ENCODE measurements at places on chromosomes 4 and X.
A peak's percentile ranks its signal among the peaks of the same experiment; 100 is the strongest.

- DNase-seq, result peak; percentile 17
These were observed 4.2 kb downstream of the MID1 start for GRCh38 chrX:10615931-10616774.

- DNase-seq, result peak; percentile 9
These were observed 73.1 kb downstream of the QRFPR start for GRCh38 chr4:121307445-121308327.

GRCh38 chrX:46070421-46070820 lies 474.8 kb downstream of the ZNF674 start:
- DNase-seq, result no peak

- no peak for DNase-seq
These were observed 137.8 kb upstream of the NUDT6 start for GRCh38 chr4:123060039-123060770.

DNA sequence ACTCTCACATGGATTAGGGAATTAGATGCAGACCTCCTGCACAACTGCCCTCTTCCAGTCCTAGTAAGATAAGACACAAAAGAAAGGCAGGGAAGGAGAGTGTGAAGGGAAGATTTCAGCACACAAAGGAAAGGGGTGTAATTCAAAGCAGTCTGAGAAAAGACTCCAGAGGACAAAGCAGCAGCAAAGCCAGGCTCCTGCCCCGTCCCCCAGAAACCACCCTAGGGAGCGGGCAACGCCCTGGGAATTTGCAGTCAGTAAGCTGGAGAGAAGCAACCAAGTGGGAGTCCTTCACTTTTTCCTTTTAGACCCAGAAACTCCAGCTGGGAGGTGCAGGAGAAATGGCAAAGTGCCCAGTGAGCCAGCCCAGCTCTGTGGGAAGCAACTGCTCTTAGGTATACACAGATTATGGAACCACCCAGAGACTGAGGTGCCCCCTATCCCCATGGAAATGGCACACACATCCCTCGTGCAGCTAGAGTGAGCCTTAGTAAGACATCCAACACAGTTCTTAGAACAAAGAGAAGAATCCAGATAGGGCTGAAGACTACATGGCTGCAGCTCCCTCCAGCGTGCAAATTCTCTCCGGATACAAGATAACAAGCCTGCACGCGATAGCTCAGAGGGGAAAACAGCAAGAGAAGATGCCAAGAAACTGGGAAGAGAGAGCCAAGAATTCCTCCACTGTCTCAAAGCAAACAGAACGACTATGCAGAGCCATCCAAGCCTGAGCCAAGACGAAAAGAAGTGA lies 26.5 kb upstream of the IRAK1 start:
- peak; percentile 45 for DNase-seq

GRCh38 chr4:1674682-1675081 lies 9.4 kb downstream of the FAM53A start:
- DNase-seq, result no peak

- DNase-seq, result no peak
These were observed 6.7 kb downstream of the UNC5C start for GRCh38 chr4:95541889-95542607.

DNA sequence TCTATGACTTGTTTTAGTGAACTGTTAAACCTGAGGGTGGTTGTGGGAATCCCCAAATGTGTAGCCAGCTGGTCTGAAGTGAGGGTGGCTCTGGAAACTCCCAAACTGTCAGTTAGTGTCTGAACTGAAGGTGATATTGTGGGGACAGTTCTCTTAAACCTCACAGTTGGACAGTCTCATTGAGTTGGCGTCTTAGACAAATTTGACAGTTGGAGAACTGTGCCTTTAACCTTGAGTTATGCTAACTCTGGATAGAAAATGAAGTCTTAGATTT lies 20.7 kb upstream of the CTSO start:
- no peak for DNase-seq

- DNase-seq, result no peak
These were observed 129.7 kb upstream of the ZFP42 start for GRCh38 chr4:187865914-187866313.

GRCh38 chr4:78293821-78294301 lies 236.7 kb downstream of the FRAS1 start:
- peak; percentile 92 for DNase-seq

GRCh38 chrX:154074199-154074598 lies 23.3 kb downstream of the MECP2 start:
- DNase-seq, result peak; percentile 61

DNA sequence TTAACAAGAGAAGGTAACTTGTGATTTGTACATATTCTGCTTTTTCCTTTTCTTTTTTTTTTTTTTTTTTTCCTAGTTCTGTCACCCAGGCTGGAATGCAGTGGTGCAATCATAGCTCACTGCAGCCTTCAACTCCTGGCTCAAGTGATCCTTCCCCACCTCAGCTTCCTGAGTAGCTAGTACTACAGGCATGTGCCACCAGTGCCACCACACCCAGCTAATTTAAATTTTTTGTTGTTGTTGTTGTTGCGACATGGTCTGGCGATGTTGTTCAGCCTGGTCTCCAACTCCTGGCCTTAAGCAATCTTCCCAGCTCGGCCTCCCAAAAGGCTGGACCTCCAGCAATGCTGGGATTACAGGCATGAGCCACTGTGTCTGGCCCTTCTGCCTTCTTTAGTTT lies 1.5 kb upstream of the TACR3 start:
- DNase-seq, result no peak

- no peak for DNase-seq
These were observed 20.4 kb downstream of the KIAA1210 start for GRCh38 chrX:119107206-119107605.

DNA sequence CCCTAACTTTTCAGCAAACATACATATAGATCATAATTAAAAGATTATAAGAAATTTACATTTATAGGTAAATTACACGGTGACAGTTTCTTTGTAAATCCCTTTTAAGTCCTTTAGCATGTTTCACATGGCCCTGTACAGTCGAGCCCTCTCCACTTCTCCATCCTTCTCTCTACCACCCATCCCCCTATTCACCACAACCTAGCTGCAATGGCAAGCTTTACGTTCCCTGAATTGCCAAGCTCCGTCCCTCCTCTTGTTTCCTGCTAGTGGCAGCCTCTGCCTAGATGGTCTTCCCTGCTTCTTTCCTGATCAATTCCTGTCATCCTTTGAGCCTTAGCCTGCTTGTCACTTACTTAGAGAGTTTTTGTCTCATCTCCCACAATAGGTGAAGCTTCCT lies 116.2 kb downstream of the TMA16 start:
- DNase-seq, result no peak

DNA sequence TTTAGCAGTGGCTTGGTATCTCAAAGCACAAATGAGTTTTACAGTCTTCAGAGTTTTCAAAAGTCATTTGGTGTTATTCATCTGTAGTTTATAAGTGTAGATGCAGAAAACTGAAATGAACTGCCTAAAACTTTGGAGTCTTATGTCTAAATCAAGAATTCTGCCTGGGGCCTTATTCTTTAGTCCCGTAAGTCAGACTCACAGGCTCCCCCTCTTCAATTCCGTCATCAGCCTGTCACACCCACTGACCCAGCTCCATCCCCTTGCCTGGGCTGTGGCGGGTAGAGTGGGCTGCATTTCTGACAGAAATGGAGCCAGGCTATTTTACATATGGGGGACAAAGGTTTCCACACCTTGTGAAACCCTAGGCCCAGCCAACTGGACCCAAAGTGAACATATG lies 44.3 kb downstream of the TSPAN5 start:
- no peak for DNase-seq

GRCh38 chr4:144189121-144189520 lies 48.6 kb upstream of the GYPA start:
- peak; percentile 55 for DNase-seq

DNA sequence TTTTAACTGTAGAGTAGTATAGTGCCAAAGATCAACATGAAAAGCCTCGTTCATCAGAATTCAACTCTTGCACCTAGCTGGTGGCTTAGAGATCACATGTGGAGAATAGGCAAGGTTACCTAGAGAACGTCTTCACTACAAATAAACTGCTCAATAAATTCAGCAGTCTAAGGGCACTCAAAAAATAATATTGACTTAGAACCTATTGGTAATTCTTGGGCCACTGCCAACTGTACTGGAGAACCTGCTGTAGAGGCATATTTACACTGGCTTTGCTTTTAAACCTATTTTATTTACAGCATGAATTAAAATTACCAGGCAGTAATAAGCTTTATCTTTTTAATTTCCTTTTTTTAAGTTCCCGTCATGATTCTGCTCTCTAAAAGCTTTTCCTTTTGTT lies 343.7 kb downstream of the PDHA2 start:
- no peak for DNase-seq

DNA sequence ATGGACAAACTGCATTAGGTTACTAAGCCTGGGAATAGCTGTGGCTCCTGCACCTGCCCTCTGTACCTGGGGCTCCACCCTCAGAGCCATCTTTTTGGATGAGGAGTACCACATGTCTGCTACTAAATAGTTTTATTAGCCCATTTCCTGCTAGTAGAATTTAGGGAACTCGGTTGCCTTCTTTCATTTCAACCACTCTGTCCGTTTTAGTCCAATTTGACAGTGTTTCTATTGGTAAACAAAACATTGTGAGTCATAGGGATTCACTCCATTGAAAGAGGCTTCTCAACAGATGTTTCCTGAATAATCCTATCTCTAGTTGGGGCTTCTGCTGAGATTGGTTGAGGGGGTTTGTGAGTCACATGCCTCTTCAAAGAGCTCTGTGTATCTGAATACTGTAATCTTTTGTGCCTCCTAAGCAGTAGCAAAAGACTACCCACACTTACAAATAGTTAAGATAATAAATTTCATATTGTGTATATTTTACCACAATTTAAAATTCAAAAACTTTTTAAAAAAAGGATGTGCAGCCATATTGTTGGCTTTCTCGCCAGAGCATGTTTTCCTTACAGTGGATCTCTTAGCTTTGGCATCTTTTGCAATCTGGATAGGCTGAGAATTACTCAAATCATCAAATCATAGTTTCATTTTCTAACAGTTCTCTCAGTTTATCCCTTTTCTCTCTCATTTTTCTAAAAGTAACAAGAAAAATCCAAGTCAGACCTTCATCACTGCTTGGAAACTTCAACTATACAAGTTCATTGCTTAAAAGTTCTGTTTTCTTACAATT lies 9.9 kb downstream of the FAM200B start:
- DNase-seq, result peak; percentile 81

- DNase-seq, result no peak
These were observed 344.2 kb downstream of the CBLL2 start for GRCh38 chrX:22616867-22617266.

DNA sequence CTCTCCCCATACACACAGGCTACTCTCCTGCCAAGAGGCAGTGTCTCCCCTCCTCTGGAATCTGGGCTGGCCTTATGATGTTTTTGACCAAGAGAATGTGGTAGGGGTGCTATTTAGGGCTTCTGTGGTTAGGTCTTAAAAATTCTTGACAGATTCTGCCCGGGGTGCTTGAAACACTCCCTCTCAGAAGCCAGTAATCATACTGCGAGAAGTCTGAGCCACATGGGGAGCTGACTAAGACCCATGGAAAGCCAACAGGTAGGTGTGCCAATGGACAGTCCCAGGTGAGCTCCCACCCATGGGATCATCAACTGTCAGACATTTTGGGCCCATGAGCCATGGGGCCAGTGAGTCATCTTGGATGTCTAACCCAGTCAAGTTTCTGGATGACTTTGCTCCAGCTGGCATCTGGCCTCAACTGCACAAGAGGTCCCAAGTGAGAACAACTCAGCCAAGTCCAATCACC lies 315.7 kb downstream of the FBXW7 start:
- DNase-seq, result no peak

DNA sequence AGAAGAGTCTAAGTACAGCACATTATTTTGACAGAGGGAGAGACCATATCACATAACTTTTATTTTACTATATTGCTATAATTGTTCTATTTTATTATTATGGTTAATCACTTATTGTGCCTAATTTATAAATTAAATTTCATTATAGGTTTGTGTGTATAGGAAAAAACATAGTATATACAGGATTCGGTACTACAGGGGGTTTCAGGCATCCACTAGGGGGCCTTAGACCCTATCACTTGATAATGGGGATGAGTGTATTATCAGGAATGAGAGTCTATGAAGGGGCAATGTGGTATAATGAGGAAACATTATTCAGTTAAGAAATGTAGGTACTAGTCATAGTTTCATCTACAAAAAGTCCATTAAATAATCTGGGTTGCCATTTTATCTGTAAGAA lies 833.1 kb downstream of the C4orf33 start:
- no peak for DNase-seq

DNA sequence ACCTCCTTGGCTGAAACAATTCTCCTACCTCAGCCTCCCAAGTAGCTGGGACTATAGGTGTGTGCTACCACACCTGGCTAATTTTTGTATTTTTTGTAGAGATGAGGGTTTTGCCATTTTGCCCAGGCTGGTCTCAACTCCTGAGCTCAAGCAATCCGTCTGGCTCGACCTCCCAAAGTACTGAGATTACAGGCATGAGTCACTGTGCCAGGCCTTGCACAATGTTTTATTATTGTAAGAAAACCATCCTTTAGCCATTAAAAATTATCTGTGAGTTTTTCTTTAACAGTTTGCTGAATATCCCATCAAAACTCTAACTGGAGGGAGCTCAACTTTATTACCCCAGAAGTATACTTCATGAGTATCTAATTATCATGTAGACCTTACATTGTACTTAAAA lies 900.3 kb downstream of the PCDH7 start:
- no peak for DNase-seq

DNA sequence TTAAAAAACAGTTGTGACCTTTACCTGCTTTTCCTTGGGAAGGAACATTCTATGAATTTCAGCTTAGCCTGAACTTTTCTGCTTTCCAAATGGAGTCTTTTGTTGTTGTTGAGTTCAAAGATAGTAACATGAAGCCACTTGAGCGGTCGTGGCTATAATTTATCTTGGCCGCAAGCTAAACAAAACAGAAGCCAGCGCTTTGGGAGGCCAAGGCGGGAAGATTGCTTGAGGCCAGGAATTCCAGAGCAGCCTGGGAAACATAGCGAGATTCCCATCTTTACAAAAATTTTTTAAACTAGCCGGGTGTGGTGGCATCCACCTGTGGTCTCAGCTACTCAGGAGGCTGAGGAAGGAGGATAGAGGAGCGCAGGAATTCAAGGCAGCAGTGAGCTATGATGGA lies 29.9 kb downstream of the TKTL1 start:
- peak; percentile 49 for DNase-seq

All from SJSA1 (cell line).